Activated CD8-positive, alpha-beta T cell treated with anti-CD3 and anti-CD28 coated beads, Interleukin-2, amount 10 ng/mL, durations not matched to agents 7 days and 5 days (primary cell): ENCODE measurements at places on chromosomes 12 and 14.

DNA sequence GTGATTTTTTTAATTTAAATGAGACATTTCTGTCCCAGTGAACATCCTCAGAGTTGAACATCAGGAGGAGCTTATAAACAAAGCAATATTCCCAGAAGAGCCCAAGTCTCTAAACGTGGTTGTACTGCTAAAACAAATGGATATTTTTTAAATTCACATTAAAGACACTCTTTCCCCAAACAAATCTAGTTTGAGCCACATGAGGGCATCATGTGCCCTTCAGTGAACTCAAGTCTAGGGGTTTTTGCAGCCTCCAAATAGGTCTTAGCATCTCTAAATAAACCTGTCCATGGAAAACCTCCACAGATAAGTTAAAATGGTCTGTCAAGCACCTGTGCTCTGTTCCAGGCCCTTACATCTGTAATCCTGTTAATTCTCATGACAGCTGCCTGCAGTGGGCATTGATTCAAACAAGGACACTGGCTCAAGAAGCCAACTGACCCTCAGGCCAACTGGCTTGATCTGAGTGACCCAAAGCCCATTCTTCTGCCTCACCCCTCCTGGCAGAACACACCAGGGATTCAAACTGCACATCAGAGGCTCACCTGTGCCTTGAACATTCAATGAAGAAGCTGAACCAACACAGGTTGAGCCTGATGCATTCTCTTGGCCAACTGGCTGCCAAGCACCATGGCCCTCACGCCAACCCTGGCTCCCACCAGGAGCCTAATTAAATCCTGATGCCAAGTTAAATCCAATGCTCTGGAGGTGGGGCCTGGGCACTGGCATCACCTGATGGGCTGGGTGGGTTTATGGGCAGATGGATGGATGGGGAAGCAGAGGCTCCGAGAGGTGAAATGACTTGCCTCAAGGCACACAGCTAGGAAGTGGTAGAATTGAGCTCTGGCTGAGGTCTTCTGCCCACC lies 8.6 kb downstream of the ISCU start:
- DNase-seq, result peak; percentile 33

GRCh38 chr12:25583545-25583944 lies 30.5 kb upstream of the LMNTD1 start:
- DNase-seq, result no peak

- no peak for DNase-seq
These were observed 47.7 kb downstream of the C12orf50 start for GRCh38 chr12:87981495-87981894.

DNA sequence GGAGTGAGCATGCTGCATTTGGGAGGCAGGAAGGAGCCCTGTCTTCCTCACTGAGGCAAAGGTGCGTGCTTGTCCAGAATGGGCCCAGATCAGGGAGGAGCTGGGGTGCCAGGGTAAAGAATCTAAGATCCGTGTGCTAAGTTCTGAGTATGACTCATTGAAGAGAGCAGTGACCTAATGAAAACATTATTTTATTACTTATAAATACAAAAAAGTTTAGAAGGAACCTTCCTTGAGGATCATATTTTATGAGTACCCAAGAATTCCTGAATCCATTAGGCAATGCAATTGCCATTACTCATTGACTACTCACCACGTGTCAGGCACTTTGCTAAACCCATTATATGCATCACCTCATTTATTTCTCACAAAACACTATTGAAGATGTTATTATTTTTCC lies 264.7 kb downstream of the EGLN3 start:
- no peak for DNase-seq

GRCh38 chr14:20697273-20698017 lies 8.9 kb downstream of the ANG start:
- DNase-seq, result peak; percentile 72

DNA sequence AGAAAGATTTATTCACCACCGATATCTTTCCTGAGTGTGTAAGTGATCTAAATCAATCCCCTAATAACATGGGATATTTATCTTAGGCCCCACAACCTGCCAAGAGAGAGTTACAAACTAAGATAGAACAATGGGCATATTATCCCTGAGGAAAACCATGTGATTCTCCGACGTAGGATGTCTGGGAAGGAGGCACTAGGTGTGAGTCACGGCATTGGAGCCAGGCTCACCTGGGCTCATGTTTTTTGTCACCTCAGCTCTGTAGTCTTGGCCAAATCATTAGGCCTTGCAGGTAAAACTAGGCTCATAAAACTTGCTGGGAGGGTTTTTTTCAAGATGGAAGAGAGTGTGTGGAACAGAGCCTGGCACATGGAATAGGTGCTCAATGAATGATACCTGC lies 129.7 kb upstream of the PLEKHG7 start:
- no peak for DNase-seq

DNA sequence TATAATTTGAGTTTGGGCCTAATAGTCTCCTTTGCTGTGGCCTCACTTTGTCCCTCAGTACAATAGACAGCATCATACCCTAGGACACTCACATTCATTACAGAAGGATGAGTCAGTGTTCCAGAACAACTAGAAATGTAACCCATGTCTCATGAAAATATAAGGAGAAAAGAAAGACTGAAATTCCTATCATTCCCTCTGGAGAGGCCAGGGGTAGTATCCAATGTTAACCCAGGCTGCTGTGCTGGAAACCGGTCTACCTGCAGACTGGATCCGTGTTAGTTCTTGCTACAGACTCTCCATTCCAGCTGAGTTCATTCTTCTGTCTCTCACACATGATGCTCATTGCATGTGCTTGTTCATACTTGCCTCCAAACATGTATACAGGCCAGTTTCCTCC lies 75.8 kb upstream of the HOXC13 start:
- no peak for DNase-seq

DNA sequence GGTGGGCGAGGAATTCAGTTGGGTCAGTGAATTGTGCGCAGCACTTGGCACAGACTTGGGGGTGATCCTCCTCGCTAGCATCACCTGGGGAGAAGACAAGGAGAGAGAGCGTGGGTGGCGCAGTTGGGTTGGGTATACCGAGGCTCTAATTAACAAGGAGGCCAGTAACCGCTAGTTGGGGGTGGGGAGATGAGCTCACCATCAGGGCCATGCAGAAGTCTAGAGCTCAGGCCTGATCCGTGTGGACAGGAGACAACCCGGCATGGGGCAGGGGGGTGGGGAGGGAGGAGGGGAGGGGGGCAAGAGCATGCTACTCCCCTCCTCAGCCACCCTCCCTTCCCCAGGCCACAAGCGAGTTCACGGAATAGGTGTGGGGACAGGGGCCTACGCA lies 580 bp downstream of the SALL2 start:
- DNase-seq, result no peak

DNA sequence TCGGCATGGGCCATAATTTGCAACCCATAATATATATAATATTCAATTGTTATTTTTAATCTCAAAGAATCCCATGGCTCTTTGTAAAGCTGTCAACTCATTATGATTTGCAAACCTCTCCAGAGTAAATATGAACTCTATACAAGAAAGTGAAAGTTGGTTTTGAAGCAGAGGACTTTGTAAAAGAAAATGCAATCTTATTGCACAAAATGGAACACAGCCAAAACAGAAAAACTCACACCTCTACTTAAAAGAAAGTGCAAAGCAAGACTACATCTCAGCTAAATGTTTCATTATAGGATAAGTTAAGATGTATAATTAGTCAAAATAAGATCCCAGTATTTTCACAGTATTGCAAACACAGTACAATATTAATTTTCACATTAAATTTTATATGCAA lies 111.2 kb upstream of the FLRT2 start:
- DNase-seq, result no peak

DNA sequence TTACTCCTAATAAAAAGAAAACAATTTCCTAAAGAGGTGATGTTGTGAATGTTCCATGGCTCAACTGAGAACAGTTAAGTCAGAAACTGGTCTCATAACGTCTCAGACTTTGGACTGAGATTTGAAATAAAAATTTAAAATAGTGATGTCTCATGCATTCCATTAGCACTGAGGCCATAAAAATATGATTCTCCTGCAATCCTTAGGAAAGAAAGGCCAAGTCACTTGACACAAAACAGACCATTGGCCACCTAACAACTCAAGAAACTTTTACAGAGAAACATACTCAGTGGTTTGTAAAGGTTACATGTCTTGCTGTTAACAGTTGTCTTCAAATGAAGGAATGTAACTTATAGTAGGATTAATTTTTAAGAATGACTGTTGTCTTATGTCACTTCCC lies 58.1 kb downstream of the STAB2 start:
- DNase-seq, result no peak

DNA sequence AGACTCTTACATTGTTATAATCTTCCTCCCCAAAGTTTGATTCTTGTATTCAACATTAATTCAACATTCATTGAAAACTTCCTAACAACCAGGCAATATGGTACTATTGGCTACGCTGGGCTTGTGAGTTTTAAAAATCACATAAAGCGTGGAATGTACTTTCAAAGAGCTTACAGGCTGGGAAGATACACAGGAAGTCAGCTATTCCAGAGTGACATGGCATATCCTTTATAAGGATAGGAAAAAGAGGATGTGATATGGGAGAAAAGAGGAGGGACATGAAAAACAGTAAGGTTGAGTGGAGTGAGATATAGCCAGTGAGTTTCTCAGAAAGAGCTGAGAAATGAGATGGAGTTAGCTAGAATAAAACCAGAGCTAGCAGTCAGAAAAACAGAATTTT lies 103.6 kb upstream of the ATF7IP start:
- no peak for DNase-seq

DNA sequence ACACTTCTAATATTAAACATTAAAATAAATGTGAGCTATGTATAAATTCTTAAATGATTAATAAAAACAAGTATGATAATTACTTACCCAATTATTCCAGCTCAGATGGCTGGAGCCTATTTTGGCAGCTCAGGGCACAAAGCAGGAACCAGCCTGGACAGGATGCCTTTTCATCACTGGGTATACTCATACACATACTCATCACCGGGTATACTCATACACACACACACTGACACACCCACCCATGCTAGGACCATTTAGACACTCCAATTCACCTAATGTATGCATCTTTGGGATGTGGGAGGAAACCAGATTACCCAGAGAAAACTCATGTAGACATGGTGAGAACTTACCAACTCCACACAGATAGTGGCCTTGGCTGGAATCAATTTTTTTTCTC lies 57.9 kb upstream of the CNOT2 start:
- no peak for DNase-seq

GRCh38 chr12:112998987-112999767 lies 20.9 kb downstream of the OAS2 start:
- DNase-seq, result no peak

GRCh38 chr14:66311990-66312389 lies 174.2 kb upstream of the CCDC196 start:
- no peak for DNase-seq

- DNase-seq, result no peak
These were observed 11.1 kb upstream of the SIVA1 start for GRCh38 chr14:104741803-104742251.

DNA sequence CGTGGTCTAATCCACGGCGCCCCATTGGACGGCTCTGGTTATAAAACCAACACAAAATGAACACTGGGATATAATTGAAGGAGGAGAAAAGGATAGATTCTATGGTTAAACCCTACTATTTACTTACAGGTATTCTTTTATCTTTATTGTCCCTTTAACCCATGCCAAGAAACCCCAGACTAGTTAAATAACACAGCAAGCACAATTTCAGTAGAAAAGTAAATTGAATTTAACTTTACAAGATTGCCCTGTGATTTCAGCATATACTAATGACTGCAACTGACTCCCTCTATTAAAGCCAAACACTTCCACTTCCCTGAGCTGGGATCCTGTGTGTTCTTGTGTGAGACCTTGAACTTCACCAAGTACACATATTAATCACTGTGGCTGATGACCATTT lies 45.3 kb downstream of the BCL11B start:
- no peak for DNase-seq

- DNase-seq, result no peak
These were observed 8.6 kb downstream of the NFATC4 start for GRCh38 chr14:24376448-24377070.

- peak; percentile 67 for DNase-seq
These were observed at the start of gene TNFRSF1A for GRCh38 chr12:6341417-6342139. Gene TNFRSF1A (minus strand): TSS chr12:6342076. CDS start chr12:6341814, 262 bp downstream.

DNA sequence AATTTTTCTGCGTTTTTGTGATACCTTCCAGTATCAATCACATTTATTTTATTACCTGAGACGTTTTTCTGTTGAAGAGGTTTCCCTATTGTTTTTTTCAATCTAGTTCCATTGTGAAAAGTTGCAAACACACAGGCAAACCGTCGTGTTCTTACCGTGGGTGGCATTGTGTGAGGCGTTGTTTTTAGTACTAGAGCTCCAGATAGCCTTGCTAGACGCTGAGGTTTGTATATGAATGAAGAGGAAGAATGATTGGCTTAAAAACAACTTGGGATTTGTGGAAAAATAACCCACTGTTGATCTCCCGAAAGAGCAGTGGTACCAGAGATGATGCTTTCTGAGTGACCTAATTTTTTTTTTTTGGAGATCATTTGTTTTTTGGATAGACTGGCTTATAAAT lies 1.0 kb downstream of the SOCS4 start:
- no peak for DNase-seq
